ENCODE measurements at places on chromosomes 11 and 22.

DNA sequence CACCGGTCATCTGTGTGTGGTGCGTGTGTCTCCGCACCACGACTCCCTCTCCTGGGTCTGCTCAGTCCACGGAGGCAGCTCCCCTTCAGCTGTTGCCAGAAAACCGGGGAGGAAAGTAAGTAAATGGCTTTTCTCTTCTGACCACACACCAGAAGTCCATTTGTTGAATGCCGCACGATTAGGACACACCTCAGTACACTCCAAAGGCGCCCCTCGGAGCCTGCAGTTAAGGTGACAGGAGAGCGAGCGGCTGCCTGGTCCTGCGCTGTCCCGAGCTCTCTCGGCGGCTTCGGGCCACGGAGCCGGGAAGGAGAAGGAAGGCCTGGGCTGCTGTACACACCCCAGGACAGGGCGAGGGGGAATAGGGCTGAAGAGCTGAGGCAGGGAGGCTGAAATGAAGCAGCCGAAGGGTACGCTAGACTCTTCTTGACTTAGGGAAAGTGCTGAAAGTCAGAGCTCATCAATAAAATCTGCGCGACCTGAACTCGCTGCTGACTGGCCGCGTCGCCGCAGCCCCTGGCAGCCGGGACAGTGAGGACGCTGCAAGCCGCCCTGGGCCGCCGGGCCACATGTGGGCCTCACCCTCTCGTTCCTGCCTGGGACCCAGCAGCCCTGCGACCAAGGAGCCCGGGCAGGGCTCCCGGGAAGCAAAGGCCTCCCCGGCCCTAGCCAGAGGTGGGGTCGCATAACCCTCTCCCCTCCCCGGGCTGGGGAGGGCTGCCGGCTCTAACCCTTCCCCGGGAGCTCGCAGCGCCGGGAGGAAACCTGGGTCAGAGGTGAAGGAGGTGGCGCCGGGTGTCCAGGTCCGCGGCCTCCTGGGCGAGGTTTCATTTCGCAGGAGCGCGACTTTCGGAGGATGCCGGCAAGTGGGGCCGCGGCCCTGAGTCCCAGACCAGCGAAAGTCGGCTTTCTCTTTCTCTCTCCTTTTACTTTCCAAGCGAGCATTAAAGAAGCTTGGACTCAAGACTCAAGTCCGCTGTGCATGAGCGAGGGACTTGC lies 1.6 kb upstream of the PAX6 start:
- no peak for DNase-seq

DNA sequence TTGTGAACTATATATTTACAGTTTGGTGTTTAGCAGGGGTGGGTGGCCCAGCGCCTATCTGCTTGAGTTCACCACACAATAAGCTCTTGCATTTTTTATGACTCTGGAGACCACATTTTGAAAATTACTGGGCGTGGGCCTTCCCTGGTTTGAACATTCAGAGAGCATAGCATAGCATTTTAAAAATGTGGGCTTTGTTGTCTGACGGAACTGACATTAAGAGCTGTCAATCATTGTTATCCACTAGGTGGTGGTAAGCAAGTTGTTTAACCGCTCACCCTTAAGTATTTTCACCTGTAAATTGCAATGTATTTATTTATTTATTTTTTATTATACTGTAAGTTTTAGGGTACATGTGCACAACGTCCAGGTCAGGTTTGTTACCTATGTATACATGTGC lies 1.0 kb downstream of the NLRP14 start:
- DNase-seq: no peak

DNA sequence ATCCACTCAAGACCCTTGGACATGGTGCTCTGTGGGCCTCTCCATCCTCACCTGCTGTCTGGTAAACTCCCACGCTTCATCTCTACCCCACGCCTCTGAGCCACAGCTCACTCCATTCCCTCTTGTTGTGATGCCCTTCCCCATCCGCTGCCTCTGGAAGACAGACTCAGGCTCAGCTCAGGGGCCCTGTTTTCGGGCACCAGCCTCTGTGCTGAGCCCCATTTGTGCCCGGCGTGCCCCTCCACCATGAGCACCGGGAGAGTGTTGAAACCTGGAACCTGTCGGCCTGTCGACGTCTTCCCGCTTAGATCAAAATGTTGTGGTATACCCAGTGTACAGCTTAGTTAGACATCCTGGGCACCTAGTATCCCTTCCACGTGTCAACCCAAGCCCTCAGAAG lies 6.5 kb upstream of the SCUBE1 start:
- DNase-seq: no peak

GRCh38 chr11:45795379-45795778 lies 9.6 kb upstream of the SLC35C1 start:
- no peak for DNase-seq

- no peak for DNase-seq
Observed at GRCh38 chr11:62712276-62712812, 4.9 kb downstream of the GNG3 start.
